ENCODE measurements at places on chromosomes 4 and X. TPM values are rescaled to one million over a fixed set of nuclear protein-coding genes. Genes with fewer than 3 reads are reported as not detected.

The MAOA gene
- total RNA-seq = 121 TPM

The UGT2A2 gene
- not detected for total RNA-seq

The STPG2 gene
- not detected for total RNA-seq

The ADD1 gene
- 190 TPM for total RNA-seq

The CRMP1 gene
- 0.06 TPM for total RNA-seq

The CLGN gene
- not detected for total RNA-seq

The GABRG1 gene
- total RNA-seq = not detected

The GPAT3 gene
- 1.5 TPM for total RNA-seq

The GPR50 gene
- total RNA-seq = not detected

The ALB gene
- total RNA-seq = not detected

The FHL1 gene
- total RNA-seq = 76.8 TPM

The UGT2B28 gene
- total RNA-seq = not detected

The LUZP4 gene
- total RNA-seq = not detected

The DCHS2 gene
- not detected for total RNA-seq

The SPATA18 gene
- 16.4 TPM for total RNA-seq

The SHROOM4 gene
- 3.2 TPM for total RNA-seq

The CTSO gene
- 28.2 TPM for total RNA-seq

The FHDC1 gene
- 0.06 TPM for total RNA-seq

The USP26 gene
- total RNA-seq = not detected

The TMEM150C gene
- total RNA-seq = 4.2 TPM

The NFXL1 gene
- 8.4 TPM for total RNA-seq

The ZCCHC18 gene
- not detected for total RNA-seq

The FRYL gene
- total RNA-seq = 29.0 TPM

The KIAA0232 gene
- 20.0 TPM for total RNA-seq

The GPRIN3 gene
- total RNA-seq = 1.0 TPM

The ZCCHC13 gene
- total RNA-seq = not detected

Data from cardiac ventricle fibroblast (primary cell).